NCI-H2029 treated with DMSO at 0.1 percent for 48 hours (cell line): ENCODE measurements at places on chromosomes 16 and 17.

DNA sequence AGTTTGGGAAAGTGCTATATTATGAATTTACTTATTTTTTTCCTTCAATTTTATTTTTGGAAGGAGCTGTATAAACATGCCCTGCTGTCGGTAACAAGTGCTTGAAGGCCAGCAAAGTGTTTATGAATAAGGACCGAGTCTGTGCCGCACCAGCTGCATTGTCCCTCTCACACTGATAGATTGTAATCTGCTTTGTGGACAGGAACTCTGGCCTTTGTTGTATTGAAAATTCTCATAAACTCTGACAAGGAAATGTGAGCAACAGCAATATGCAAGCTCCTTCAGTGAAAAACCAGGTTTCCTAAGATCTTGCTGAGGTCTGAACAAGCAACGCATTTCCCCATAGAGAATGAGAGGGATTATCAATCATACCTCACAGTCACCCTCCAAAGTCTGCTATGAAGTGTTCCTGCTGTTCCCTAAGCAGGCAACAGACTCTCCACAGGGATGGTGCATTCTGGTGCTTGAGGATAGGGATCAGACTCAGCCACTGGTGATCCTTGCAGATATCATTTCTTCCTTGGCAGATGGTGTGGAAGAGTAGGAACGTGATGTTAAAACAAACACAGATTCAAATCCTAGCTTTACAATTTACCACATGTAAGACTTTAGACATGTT is 109.6 kb downstream of the KCNJ2 start:
- no peak for DNase-seq

GRCh38 chr16:6193718-6194117 is 1096.1 kb upstream of the EEF2KMT start:
- no peak for DNase-seq

DNA sequence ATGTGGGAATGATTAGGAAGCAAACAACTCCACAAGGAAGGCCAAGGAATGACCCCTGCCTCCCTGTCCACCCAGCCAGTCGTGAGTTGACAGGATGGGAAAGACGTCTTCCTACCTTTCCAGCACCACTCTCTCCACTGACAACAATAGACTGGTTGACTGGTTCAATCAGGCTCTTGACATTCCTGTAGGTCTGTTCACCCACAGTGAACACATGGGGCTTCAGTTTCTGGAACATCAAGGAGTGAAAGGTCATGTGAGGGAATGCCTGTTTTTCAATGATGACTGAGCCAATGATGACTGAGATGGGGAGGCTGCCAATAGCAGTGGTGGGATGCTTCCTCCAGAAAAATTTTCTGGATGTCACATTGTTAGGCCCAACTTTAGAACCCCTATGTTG is 9.6 kb downstream of the MYO19 start:
- no peak for DNase-seq

DNA sequence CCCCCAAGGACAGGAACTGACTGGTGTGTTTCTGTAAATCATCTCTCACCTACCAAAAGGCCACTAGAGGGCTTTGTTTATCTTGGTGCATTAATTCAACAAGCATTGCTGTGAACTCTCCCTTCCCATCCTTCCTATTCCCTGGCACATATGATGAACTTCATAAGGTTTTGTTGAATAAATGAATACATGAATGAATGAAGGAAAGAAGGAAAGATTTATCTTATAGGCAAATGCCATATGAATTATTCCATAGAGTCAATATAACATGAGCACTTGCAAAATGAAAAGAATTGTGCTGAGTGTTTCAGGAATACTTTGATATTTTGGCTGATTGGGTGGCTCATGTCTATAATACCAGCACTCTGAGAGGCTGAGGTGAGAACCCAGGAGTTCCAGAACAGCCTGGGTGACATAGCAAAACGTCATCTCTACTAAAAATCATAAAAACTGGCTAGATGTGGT is 4.3 kb downstream of the SPDYE4 start:
- DNase-seq: no peak
